ENCODE measurements at places on chromosomes 2 and 18. TPM values are rescaled to one million over a fixed set of nuclear protein-coding genes. Genes with fewer than 3 reads are reported as not detected.

DNA sequence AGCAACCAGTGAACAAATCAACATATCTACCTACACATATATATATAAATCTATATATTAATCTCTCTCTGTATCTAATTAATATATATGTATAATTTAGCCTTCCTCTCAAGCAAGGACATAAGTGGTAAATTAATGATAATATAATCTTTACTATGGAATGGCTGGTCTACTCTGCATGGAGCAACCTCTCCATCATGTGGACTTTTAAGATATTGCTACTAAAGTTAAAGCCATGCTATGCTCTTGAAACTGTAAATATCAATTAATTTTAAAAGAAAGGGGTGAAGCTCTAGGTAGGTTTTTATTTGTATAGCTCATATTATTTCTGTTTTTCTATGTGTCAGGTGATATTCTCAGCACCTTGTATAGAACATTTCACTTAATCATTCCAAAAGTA is 147.0 kb downstream of the PPP1R1C start:
- no peaks in the 10 kb centered on the region for H3K27me3 ChIP-seq
- no peak overlapping the region for H3K4me3 ChIP-seq
- peaks cover 49% of the 10 kb centered on the region for H3K4me1 ChIP-seq
- DNase-seq: no peak

The NCKAP5 gene
- total RNA-seq: 2.1 TPM

DNA sequence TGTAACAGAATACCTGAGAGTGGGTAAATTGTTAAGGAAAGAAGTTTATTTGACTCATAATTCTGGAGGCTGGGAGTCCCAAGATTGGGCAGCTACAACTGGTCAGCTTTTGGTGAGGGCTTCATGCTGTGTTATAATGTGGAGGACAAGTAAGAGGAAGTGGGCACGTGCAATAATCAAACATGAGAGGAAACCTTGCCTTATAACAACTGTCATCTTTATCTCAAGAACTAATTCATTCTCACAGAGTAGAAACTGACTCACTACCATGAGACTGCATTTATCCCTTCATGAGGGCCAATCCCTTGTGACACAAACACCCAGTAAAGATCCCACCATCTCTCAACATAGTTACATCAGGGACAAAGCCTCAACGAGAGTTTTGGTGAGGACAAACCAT is 318.1 kb upstream of the NT5C1B start:
- DNase-seq: no peak
- peaks cover 3% of the 10 kb centered on the region for H3K36me3 ChIP-seq
- no peak overlapping the region for H3K4me3 ChIP-seq
- H3K27me3 ChIP-seq: no peaks in the 10 kb centered on the region
- peaks cover 4% of the 10 kb centered on the region for H3K4me1 ChIP-seq
- no peak overlapping the region for H3K27ac ChIP-seq

The DCDC2C gene
- not detected for total RNA-seq

- no peak overlapping the region for H3K4me3 ChIP-seq
- no peak overlapping the region for H3K27ac ChIP-seq
- H3K36me3 ChIP-seq: no peaks in the 10 kb centered on the region
These were observed 2.4 kb upstream of the MSGN1 start for GRCh38 chr2:17813742-17814473.

- no peak overlapping the region for H3K4me3 ChIP-seq
- peaks cover 4% of the 10 kb centered on the region for H3K36me3 ChIP-seq
- DNase-seq: no peak
- H3K27me3 ChIP-seq: no peaks in the 10 kb centered on the region
- H3K4me1 ChIP-seq: no peaks in the 10 kb centered on the region
These were observed 327.9 kb downstream of the EN1 start for GRCh38 chr2:118519511-118519910.

The IL37 gene
- total RNA-seq: not detected

DNA sequence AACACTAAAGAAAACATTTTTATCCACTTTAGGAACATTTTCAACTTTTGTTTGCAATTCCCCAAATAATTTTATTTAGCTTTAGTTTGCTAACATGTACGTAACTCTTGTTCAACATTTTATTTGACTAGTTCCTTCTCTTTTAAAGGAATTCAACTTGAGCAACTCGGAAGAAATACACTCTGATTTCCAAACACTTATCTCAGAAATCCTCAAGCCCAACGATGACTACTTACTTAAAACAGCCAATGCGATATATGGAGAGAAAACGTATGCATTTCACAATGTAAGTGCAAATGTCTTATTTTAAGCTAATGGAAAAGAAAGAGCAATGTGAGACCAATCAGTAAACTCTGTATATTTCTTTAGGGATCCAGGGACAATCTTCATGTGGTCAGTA is 10.1 kb downstream of the SERPINB10 start:
- DNase-seq: no peak
- peaks cover 28% of the 10 kb centered on the region for H3K27me3 ChIP-seq
- no peak overlapping the region for H3K27ac ChIP-seq
- no peaks in the 10 kb centered on the region for H3K36me3 ChIP-seq
- H3K4me3 ChIP-seq: no peak overlapping the region
- no peaks in the 10 kb centered on the region for H3K4me1 ChIP-seq

The ABCA12 gene
- total RNA-seq: 0.43 TPM

DNA sequence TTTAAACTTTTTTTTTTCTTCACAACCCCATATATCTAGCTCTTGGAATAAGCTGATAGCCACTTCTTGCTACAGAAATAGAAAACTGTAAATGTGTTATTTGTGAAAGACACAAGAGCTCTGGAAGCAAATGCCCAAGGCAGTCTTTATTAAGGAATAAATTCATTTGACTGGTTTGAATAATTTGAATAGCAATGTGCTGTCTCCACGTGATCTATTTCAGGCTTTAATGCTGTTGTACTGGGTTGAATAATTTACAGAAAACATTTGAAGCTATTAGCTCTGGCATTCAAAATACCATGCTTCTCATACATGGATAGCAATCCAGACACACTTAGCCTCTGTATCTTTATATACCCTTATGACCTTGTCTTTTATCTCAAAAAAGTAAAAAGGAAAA is 366.7 kb upstream of the KCNJ3 start:
- H3K27me3 ChIP-seq: no peaks in the 10 kb centered on the region
- peaks cover 23% of the 10 kb centered on the region for H3K4me1 ChIP-seq
- no peak for DNase-seq
- H3K4me3 ChIP-seq: no peak overlapping the region
- peaks cover 4% of the 10 kb centered on the region for H3K36me3 ChIP-seq

The ZNF236 gene
- 30.8 TPM for total RNA-seq

GRCh38 chr2:42904576-42904876 is 112.1 kb upstream of the HAAO start:
- no peak overlapping the region for H3K4me3 ChIP-seq
- H3K4me1 ChIP-seq: peaks cover 48% of the 10 kb centered on the region
- no peak for DNase-seq
- H3K36me3 ChIP-seq: no peaks in the 10 kb centered on the region

DNA sequence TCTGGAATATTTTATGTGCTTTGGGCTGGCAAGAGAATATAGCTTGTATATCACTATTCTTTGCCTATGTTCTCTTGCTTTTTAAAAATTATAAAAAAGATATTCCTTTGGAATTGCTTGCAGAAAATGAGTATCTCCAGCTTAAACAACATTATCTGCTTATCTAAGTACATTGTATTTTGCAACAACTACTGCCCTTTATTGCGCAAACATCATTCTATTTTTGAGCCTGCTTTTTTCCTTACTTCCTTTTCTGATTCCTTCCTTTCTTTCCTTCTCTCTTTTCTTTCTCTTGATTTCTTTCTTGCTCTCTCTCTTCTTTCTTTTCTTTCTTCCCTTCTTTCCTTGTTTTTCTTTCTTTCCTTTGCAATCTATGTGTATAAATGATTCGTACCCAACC is 74.0 kb downstream of the UNC80 start:
- no peaks in the 10 kb centered on the region for H3K4me1 ChIP-seq
- no peak overlapping the region for H3K4me3 ChIP-seq
- H3K27me3 ChIP-seq: peaks cover 4% of the 10 kb centered on the region
- no peak for DNase-seq
- no peaks in the 10 kb centered on the region for H3K36me3 ChIP-seq

The LOXHD1 gene
- 0.14 TPM for total RNA-seq

The ASTL gene
- 0.60 TPM for total RNA-seq

The IL36G gene
- not detected for total RNA-seq

- peaks cover 64% of the 10 kb centered on the region for H3K4me1 ChIP-seq
- H3K36me3 ChIP-seq: no peaks in the 10 kb centered on the region
- no peaks in the 10 kb centered on the region for H3K27me3 ChIP-seq
These were observed 50.5 kb upstream of the LGALSL start for GRCh38 chr2:64403426-64403825.

- peaks cover 45% of the 10 kb centered on the region for H3K27me3 ChIP-seq
- no peak overlapping the region for H3K4me3 ChIP-seq
- H3K36me3 ChIP-seq: no peaks in the 10 kb centered on the region
- no peak for DNase-seq
These were observed 52.9 kb downstream of the TRIB2 start for GRCh38 chr2:12769492-12770105.

DNA sequence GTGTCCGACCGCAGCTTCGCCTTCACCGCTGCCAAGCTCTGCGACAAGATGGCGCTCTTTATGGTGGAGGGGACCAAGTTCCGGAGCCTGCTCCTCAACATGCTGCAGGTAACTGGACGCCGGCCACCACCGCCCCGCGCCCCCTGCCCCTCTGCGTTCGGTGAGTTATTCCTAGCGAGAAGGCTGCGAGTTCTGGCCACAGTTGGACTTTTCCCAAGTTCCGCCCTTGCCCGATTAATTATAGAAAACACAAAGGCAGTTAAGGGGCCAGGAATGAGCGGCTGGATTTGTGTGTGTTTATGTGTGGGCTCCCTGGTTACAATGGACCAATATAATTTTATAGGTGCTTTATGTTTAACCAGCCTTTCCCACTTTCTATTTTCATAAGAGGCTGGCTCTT is 189.2 kb downstream of the SMAD7 start:
- no peaks in the 10 kb centered on the region for H3K4me1 ChIP-seq
- H3K4me3 ChIP-seq: no peak overlapping the region
- no peak overlapping the region for H3K27ac ChIP-seq
- no peak for DNase-seq

The DYNAP gene
- total RNA-seq: not detected

The KCNJ3 gene
- total RNA-seq: 1.4 TPM

DNA sequence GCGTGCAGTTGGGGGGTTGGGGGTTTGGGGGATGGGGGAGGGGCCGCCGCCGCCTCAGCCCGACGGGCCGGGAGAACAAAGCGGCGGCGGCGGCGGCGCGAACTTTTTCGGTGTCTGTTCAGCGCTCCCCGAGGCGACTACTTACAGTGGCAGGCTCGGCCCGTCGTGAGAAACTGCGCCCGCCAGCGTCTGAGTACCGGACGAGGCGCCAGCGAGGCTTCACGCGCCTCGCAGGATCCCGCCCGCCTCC is 172 bp downstream of the PRKD3 start:
- H3K36me3 ChIP-seq: no peaks in the 10 kb centered on the region
- no peaks in the 10 kb centered on the region for H3K27me3 ChIP-seq
- H3K4me1 ChIP-seq: peaks cover 42% of the 10 kb centered on the region
- no peak for DNase-seq
- peak overlapping the region; percentile 58 for H3K4me3 ChIP-seq

DNA sequence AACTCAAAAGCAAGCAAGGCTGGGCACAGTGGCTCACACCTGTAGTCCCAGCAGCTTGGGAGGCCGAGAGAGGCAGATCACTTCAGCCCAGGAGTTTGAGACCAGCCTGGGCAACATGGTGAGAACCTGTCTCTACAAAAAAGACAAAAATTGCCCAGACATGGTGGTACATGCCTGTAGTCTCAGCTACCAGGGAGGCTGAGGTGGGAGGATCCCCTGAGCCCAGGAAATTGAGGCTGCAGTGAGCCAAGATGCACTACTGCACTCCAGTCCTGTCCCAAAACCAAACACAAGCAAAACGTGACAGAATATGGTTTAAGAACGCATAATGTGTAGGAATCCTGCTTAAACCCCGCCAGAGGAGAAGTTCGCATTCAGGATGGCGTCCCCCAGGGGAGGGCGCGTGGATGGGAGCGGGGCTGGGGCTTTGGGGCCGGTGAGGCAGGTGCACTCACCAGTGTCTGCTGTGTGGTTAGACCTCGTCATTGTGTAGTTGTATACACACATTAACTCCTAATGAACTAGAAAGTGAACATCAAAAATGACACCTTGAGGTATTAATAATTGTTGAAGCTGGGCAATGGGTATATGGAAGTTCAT is 5.4 kb downstream of the COLEC11 start:
- H3K36me3 ChIP-seq: no peaks in the 10 kb centered on the region
- no peak overlapping the region for H3K4me3 ChIP-seq
- DNase-seq: no peak
- peaks cover 7% of the 10 kb centered on the region for H3K4me1 ChIP-seq
- peaks cover 6% of the 10 kb centered on the region for H3K27me3 ChIP-seq
- no peak overlapping the region for H3K27ac ChIP-seq

The IL36B gene
- not detected for total RNA-seq

GRCh38 chr2:215060861-215061536 is 77.4 kb downstream of the ABCA12 start:
- H3K27me3 ChIP-seq: no peaks in the 10 kb centered on the region
- H3K27ac ChIP-seq: no peak overlapping the region
- H3K4me1 ChIP-seq: peaks cover 2% of the 10 kb centered on the region
- no peak overlapping the region for H3K4me3 ChIP-seq
- DNase-seq: no peak
- H3K36me3 ChIP-seq: no peaks in the 10 kb centered on the region

- H3K27me3 ChIP-seq: no peaks in the 10 kb centered on the region
- H3K27ac ChIP-seq: peak overlapping the region; percentile 43
- DNase-seq: no peak
- no peak overlapping the region for H3K4me3 ChIP-seq
- peaks cover 3% of the 10 kb centered on the region for H3K36me3 ChIP-seq
- H3K4me1 ChIP-seq: peaks cover 44% of the 10 kb centered on the region
These were observed 24.0 kb upstream of the MAP3K20 start for GRCh38 chr2:173051463-173052215.

The PRKAG3 gene
- total RNA-seq: 2.9 TPM

The LDAH gene
- total RNA-seq: 22.6 TPM

DNA sequence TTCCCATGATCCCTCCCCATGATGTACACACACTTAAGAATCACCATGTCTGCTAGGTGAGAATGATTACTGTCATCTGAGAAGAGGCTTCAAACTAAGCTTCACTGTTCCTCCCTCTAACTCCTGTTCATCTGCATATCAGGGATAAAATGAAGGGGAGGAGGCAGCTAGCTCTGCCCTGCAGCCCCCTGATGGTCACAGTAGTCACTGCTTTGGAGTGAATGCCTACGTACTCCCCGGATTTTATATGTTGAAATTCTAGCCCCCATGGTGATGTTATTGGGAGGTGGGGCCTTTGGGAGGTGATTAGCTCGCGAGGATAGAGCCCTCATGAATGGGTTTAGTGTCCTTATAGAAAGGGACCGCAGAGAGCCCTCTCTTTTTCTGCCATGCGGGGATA is 156.4 kb downstream of the NCKAP5 start:
- H3K27ac ChIP-seq: no peak overlapping the region
- peaks cover 1% of the 10 kb centered on the region for H3K4me1 ChIP-seq
- no peak for DNase-seq
- no peaks in the 10 kb centered on the region for H3K36me3 ChIP-seq

- H3K4me1 ChIP-seq: peaks cover 21% of the 10 kb centered on the region
- no peaks in the 10 kb centered on the region for H3K27me3 ChIP-seq
- H3K27ac ChIP-seq: no peak overlapping the region
- no peak overlapping the region for H3K4me3 ChIP-seq
- no peak for DNase-seq
These were observed 99.4 kb upstream of the PPP1CB start for GRCh38 chr2:28652217-28652616.

The NEU4 gene
- total RNA-seq: 1.8 TPM

GRCh38 chr2:177171418-177171865 is 41.2 kb upstream of the HNRNPA3 start:
- no peaks in the 10 kb centered on the region for H3K27me3 ChIP-seq
- no peak overlapping the region for H3K4me3 ChIP-seq
- no peak for DNase-seq
- H3K36me3 ChIP-seq: no peaks in the 10 kb centered on the region
- H3K4me1 ChIP-seq: peaks cover 62% of the 10 kb centered on the region
- H3K27ac ChIP-seq: peak overlapping the region; percentile 89

All from mesothelial cell of epicardium (in vitro differentiated cells).